ENCODE measurements at places on chromosomes 1 and 21.

- DNase-seq: no peak
These were observed 8.3 kb upstream of the FASLG start for GRCh38 chr1:172650474-172651193.

GRCh38 chr1:60898987-60899386 is 183.4 kb upstream of the NFIA start:
- no peak for DNase-seq

- DNase-seq: no peak
These were observed 3.2 kb downstream of the KRTAP10-6 start for GRCh38 chr21:44589094-44589493.

DNA sequence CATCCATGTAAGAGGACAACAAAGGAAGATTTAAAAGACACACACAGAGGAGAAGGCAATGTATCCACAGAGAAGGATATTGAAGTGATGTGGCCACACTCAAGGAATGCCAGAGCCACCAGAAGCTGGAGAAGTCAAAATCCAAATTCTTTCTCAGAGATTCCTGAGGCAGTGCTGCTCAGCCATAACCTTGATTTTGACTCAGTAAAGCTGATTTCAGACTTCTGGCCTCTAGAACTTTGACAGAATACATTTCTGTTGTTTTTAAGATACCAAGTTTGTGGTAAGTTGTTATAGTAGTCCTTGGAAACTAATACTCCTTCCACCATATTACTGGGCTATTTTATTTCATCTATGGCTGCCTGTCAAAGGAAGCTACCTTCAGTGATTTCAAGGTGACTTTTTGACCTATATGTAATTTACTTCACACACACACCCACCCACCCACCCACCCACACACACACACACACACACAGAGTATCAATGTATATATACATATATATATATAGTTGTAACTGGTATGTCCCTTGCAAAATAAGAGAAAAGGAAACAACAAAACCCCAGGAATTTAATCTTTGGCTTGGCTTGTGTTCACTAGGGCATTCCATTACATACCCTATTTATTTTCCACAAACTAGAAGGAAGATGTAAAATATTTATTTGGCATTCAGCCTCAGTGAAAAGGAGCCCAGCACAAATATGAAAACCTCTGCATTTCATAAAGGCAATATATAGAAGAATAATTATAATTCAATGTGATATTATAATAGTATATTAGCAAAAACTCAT is 142.1 kb upstream of the PTGFR start:
- no peak for DNase-seq

DNA sequence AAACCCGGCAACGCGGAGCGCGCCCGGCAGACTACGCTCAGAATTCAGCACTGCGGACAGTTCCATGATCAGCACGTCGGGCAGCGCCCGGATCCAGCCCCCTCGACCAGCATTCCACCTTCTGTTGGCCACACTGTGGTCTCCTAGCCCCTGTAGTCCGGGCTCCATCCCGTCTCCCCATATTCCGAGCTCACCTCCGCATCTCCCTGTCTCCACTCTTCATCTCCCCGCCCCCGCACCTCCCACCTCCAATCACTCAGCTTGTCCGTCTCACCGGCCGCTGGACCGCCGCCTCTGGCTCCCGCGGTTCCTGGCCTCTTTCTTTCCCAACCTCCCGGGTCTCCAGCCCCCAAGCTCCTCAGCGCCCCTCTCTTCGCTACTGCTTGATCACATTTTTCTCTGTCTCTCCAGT is 500 bp downstream of the EPHA10 start:
- DNase-seq: peak; percentile 8

DNA sequence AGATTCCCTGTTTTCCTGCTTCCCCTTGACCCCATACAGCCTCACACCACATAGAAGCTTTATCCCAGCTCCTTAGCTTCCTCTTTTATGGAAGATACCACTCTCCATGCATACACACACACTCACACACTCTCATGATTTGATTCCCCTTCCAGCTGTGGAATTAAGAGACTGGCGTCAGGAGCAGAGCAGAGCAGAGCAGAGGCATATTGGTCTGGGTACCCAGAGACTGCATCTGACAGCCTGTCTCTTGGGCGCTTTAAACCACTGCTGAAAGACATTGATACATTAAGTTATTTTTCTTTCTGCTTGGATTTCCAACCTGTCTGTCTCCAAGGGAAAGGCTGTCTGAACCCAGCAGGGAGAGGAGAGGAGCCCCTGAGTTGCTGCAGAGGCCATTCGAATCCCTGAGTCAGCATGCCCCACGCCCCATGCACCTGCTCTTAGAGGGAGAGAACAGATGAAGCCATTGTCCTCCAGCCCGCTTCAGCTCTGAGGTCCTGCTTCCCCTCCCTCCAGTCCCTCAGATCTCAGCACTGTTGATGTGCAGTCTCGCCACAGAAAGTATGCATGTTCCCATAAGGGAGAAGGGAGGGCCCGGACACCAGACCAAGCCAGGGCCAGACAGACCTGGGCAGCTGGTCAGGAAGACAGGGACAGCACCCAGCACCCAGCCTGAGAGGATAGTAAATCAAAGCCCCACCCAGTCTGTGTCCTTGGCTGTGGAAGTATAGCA is 66.7 kb upstream of the GJB5 start:
- DNase-seq: no peak

DNA sequence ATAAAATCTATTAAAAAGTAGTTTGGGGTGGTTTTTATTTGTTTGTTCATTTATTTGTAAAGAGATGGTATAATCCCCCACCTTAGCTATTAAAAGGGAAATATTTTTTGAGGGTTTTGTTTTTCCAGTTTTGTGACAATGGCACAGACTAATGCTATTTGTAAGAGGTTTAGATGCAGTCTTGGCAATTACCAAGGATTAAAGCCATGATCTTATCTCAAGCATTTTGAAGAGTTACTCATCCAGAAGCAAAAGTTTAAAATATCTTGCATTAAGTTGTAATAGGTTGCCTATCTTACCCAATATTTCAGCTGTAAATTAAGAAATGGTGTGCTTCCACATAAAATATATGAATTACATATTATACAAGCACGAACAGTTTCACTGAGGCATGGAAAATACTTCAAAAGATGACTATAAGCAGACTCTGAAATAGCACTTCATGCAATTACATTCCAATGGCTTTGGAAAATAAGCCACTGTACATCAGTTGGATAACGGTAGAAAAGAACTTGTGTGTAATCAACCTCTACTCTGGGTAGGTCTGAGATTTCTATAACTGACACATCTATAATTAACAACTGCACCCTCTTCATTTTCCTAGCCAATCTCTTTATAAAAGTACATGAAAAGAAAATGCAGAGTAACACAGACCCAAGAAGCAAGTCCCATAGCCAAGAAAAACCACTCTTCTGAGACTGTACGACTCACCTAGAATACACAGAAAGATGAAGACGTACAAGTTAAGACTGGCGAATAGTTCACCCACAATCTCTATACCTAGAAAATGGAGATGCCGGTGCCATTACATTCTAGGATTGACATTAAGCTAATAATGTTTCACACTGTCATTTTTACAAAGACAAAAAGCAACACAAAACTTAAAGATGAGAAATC is 95.2 kb downstream of the PTPN14 start:
- no peak for DNase-seq

GRCh38 chr1:41963636-41964035 is 44.9 kb upstream of the HIVEP3 start:
- no peak for DNase-seq

DNA sequence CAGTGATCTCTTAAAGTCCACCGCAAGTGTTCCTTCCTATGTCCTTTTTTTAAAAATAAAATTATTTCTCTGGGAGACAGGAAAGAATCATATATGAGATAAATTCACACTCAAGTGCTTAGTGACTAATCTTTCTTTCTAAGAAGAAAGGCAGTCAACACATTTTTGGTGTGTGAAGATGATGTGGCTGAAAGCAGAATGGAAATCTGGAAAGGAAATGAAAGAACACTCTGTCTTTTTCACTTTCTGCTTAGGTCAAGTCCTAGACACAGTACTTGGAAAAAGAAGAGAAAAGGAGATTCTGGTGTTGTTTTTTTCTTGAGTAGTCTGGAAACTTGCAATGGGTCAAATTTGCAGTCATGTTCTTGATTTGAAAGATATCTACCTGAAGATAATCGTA is 45.5 kb upstream of the PRRX1 start:
- DNase-seq: no peak

GRCh38 chr1:61680500-61680899 is 44.4 kb downstream of the TM2D1 start:
- DNase-seq: no peak

- no peak for DNase-seq
These were observed 620.0 kb upstream of the B3GALT2 start for GRCh38 chr1:193806079-193807048.

GRCh38 chr1:101167891-101168290 is 68.9 kb upstream of the S1PR1 start:
- DNase-seq: no peak

GRCh38 chr1:204921855-204922516 is 51.3 kb downstream of the NFASC start:
- DNase-seq: peak; percentile 41

DNA sequence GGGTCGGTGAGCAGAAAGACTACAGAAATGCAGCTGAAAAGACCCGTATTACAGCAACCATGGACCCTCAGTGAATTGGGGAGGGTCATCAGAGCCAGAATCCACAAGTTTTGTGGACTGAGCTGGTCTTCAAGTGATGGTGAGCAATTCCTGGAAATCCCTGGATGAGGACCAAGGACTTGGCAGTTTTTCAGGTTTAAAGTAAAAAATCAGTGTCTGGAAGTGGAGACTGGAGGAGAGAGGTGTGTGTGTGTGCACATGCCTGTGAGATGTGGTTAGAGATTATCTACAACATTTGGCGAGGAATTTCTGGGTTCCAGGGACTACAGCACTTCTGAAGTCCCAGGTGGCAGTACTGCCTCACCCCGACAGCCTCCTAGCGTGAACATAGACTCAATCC is 56.4 kb downstream of the KIRREL1 start:
- no peak for DNase-seq

GRCh38 chr1:9728451-9729295 is 77.1 kb downstream of the PIK3CD start:
- no peak for DNase-seq

DNA sequence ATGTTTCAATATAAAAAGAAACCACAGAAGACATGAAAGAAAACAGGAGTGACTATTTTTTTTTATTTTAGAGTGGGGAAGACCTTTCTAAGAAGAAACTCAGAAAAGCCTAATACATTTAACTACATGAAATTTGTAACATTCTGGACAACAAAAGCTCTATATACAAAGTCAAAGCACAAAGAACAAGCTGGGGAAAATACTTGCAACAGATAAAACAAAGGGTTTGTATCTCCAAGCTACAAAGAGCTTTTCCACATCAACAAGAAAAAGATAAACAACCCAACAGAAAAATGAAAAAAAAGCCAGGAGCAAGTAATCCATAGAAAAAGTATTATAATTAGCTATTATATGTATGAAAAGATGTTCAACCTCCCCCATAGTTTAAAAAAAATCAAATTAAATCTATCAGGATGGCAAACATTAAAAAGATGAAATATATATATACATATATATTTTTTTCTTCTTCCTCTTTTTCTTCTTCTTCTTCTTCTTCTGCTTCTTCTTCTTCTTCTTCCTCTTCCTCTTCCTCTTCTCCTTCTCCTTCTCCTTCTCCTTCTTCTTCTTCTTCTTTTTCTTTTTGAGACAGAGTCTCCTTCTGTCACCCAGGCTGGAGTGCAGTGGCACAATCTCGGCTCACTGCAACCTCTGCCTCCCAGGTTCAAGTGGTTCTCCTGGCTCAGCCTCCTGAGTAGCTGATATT is 49.1 kb upstream of the EPS8L3 start:
- no peak for DNase-seq

DNA sequence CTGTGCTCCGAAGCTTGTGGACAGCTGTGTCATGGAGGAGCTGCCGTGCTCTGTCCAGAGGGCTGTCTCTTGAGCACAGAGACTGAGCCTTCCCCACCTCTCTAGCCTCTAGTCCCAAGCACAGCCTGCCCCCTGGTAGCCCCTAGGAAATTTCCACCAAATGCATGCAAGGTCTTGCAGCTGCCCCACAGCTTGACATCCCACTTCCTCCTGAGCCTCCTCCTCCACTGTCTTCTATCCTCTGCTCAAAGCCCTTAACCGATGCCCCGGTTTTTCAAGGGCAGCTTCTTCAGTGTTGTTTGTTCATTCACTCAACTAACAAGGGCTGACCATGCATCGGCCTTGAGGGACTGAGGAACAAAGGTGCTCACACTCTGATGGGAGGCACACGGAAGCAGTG is 20.6 kb upstream of the PROK1 start:
- DNase-seq: no peak

DNA sequence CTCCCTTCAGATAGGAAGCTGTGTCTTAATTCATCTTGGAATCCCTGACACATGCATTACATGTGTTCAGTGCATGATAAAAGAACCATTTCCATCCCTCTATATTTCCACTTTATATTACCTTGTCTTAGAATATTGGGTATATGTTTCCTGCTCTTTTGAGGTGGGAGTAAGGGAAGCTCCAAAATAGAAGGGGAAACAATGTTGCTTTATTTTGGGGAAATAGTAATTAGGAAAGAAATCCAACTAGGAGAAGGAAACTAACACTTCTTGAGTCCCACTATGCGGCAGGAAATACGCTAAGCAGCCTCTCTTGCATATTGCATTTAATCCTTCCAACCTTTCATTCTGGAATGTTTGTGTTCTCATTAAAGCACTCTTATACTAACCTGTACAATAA is 89.4 kb upstream of the VAV3 start:
- DNase-seq: no peak

- DNase-seq: no peak
These were observed 134.1 kb upstream of the ETV3 start for GRCh38 chr1:157272264-157272663.

DNA sequence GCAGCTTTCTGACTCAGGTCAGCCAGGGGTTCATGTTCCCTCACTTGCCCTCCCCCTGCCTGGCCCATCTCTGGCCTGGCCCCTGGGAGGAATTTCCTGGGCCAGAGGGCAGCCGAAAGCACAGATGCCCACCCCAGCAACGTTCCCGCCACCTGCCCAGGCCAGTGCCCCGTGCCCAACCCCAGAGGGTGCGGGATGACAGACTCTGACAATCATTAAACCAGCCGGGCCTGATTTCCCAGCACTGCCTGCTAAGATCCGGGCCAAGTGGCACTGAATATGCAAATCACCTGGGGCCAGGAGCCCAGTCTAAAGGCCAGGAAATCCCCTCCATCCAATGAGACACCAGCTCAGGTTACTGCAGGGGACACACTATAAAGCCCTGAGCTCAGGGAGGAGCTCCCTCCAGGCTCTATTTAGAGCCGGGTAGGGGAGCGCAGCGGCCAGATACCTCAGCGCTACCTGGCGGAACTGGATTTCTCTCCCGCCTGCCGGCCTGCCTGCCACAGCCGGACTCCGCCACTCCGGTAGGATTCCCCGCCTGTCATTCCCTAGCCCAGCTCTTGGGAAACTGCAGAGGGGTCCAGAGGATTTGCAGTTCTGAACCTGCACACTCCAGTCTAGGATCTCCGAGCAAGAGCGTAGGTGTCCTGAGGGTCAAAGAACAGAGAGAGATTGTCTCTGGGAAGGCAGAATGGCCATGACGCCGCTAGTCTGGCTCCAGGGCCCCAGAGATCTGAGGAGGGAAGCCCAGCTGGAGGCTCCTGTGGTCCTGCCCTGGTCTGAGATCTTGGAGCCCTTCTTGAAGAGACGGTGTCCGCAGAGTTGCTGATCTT is at the start of gene ELF3:
Gene ELF3 (plus strand): TSS at position 408 of the 836 bp plus-strand sequence. CDS start 550 bp downstream, outside the sequence.
- DNase-seq: peak; percentile 41

Measured in cerebellar cortex (tissue), 1 donor.